ENCODE measurements at places on chromosomes 2 and 18.

DNA sequence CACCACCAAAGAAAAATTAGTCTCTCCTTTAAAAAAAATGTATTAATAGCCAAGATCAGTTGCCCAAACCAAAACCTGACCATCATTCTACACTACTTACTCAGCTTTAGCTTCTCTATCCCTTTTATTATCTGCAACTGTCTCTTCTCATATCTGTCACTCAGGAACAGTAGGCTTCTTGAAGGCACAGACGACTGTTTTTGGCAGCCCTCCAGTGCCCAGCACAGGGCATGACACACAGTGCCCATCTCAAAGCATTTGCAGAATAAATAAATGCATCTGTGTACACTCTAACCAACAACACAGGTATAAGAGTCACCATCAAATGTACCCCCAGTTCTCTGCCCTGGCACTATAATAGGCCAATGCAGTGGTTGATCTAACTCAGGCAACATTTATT is 117.2 kb downstream of the UXS1 start:
- DNase-seq, result no peak

DNA sequence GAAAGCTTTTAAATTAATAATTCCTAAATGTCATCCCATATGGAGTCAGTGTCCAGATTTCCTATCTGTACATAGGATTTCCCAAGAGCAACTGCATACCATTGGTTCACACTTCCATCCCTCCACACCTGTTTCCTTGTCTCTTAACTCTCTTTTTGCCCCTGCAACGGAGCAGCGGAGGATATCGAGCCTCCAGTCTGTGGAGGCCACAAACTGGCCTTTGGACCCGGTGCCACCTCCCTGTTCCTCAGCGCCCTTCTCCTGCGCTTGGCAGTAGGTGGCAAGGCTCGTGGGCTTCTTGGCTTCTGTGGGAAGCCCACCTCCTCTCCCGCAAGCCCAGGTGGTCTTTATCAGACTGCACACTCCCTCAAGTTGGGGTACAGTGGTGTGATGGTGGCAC is 23.8 kb upstream of the STK25 start:
- no peak for DNase-seq

- DNase-seq, result no peak
Measured at GRCh38 chr18:34947711-34948125, 93.5 kb upstream of the MAPRE2 start.

DNA sequence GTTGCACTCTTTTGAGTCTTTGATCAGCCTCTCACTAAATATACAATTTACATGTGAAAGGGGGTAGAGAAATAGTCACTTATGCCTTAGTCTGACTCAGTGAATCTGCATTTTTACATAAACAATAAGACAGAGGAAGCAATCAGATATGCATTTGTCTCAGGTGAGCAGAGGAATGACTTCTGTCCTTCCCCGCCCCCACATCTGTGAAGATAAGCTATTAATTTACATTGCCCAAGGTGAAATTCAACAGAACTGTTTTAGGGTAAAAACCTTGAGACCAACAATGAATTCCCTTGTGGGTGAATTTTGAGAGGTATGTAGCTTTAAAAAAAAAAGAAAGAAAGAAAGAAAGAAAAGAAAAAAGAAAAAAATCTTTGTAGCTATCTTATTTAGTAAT is 1302.9 kb upstream of the ACVR2A start:
- no peak for DNase-seq

- no peak for DNase-seq
Measured at GRCh38 chr2:209391776-209392401, 32.0 kb upstream of the MAP2 start.

GRCh38 chr18:75154259-75154658 is 54.7 kb downstream of the PTGR3 start:
- no peak for DNase-seq

DNA sequence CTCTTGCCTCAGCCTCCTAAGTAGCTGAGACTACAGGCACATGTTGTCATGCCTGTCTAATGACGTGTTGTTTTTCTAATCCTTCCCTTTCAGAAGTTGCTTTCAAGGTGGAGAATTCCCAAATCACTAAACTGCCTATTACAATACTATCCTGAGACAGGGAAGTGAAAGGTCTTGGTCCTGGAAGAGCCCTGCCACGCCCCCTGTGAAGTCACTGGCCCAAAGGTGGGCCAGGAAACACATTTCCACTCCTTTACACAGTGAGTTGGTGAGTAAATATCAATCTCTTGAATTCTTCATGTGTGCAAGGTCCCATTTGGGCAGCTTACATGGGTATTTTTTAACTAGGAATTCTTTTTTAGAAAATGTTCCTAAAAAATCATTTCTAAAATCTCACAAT is 150.1 kb downstream of the THADA start:
- DNase-seq, result no peak

DNA sequence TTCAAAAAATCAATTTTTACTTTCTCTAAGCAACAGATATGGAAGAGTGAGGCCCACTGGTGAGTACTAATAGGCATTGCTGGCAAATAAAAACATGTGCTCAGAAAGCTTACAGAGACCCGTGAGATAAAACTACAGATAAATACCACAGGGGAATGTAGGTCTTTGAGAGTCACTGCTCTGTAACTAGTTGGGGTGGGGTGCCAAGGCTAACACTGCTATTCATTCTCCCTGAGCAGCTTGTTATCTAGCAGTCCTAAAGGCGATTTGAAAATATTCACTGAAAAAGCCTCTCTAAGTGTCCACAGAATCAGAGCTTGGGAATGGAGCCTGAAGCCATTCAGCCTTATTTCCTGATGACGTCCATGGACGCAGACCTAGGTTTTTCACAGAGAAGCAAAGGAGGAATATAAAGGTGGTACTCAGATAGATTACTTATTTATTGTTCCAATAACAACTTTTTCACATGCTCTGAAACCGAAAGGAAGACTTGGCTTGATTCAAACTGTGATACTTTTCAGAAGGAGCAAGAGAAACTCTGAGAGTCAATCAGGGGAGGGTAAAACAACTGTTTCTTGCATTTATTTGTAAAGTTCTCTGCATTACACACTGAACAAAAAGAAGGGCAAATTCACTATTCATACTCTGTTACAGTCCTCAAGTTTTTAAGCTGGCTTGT is 188.4 kb downstream of the PPP1R1C start:
- DNase-seq, result no peak

DNA sequence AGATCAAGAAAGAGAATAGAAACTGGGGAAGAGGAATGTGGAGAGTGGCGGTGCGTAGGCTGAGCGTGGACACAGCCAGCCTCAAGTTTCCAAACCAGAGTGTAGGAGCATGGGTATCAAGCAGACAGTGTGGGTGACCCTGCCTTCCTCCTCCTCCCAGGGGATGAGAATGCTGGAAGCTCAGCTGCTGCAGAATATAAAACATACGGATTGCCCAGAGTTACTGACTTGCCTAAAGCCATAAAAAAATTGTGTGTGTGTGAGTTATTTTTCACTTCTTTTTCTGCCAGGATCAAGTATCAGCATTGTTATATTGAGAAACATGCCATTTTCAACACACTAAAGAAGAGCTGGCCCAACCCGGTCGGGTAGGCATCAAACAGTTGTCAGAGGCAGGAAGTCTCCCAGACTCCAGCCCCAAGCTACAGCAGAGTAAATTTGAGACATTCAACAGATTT is 333.3 kb upstream of the ACVR2A start:
- no peak for DNase-seq

DNA sequence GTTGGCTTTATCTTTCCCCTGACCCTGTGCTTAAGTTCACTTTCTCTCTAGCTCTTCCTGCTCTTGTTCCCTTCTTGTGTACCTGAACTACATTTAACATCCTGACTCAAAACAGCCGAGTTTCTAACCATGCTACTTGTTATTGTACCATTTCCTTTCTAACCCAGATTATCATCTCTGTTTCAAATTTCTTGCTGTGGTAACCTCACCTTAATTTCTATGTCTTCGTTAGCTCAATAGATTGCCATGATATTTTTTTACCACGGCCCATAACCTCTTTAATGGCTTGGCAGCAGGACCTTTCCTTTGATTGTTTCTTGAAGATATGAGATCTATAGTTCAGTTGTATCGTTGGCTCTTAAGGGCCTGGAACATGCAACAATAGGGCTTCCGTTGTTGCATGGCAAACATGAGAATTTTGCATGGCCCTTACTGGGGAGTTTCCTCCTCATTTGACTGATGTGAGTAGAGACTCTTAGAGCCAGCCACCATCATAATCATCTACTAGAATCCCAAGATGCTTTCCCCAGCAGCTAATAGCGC is 11.1 kb downstream of the CFAP36 start:
- no peak for DNase-seq

DNA sequence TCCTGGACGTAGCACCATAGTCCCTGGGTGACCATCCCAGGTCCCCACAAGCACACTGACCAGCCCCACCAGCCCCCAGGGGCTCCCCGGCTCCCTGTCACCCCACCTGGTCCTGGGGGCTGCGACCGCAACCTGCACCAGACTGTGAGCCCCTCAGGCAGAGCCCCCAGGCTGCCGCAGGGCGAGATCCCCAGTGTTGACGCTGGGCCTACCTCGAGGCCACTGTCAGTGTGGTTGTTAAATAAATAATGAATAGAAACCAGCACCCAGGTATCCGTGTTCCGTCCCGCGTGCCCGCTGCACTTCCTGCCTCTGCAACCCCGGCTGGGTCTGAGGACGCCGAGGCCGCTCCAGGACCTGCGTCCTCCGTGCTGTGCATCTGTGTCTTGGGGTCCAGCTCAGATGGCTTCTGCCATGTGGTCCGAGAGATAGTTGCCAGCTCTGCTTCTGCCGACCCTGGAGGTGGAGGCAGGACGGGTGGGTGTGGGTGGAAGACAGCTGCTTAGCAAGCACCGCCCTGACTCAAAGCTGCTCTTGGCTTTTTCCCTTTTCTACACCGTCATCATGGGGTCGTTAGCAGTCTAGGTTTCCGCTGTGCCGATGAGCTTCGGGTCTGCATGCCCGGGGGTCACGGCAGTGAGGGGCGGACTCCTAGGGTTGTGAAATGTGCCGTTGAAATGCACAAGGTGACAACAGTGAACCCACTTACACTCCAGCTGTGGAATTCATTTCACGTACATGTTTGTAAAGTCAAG is 74.2 kb downstream of the NFATC1 start:
- DNase-seq, result no peak

DNA sequence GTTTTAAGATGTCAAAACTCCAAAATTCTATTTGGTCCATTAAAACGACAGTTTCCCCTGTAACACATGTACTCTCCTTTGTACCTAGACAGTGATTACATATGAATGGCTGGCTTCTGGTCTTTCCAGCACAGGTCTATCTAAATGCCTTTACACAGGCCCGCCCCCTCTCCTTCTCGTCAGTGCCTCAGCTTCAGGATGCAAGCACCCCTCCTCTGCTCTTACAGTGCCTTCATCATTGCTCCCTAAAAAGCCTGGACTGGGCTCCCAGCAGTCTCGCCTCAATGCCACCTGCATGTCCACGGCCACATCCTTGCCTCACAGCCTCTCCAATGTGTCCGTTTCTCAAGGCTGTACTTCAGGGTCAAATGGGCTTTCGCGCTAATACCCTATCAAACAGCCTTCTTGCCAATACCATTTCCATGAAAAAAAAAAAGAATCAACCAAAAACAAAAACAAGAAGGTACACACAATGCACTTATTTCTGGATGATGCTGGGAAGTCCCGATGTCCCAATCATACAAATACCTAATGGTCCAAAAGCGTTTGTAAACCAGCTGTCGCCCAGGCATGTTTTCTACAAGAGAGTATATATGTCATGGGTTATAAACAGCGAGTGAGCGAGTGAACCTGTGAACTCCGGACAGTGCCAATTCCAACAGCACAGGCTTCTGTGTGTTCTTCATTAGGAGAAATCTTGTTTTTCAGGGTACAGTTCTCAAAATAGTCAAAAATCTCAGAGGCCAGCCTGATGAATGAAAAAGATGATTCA is 77.2 kb downstream of the EIPR1 start:
- DNase-seq, result no peak

DNA sequence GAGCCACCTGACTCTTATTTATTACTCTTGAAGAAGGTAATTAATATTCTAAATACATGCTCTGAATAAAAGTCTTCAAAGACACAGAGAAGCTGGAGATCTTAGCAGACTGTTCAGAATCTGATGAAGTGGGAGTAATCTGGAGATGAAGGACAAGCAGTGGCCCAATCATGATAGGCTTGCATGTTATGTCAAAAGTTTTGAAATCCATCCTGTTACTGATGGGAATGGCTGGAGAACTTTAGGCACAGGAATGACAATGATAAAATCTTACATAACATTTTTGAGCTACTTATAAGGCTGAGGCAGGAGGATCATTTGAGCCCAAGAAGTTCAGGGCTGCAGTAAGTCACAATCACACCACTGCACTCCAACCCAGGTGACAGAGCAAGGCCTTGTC is 2.4 kb upstream of the RIF1 start:
- DNase-seq, result no peak

DNA sequence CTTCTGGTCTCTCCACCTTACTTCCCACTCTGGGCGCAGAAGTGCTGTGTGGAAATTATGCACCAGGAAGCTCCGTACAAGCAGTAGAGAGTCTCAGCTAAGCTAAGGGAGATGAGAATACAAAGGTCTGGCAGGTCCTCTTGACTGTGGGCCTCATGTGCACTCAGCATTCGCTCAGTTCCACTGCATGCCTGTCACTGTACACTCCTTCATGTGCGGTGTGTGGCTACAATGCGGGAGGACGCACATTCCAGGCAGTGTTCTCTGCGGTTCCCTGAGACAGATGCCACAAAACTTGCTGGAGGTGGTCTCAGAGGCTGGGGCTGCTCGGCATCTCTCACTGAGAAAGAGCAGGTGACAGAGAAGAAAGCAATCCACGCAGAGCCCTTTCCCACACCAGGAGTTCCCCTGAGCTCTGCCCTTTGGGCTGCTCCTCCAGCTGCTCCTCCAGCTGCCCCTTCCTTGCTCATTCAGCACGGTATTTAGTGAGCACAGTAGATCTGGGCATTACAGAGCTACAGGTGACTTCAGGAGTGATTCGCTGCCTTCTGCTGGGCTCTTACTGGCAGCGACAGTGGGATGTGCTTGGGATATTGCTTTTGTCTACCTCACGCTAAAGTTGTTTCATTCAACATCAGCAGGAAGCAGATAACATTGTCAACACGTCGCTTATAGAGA is 176.6 kb downstream of the SH3RF3 start:
- DNase-seq, result no peak

DNA sequence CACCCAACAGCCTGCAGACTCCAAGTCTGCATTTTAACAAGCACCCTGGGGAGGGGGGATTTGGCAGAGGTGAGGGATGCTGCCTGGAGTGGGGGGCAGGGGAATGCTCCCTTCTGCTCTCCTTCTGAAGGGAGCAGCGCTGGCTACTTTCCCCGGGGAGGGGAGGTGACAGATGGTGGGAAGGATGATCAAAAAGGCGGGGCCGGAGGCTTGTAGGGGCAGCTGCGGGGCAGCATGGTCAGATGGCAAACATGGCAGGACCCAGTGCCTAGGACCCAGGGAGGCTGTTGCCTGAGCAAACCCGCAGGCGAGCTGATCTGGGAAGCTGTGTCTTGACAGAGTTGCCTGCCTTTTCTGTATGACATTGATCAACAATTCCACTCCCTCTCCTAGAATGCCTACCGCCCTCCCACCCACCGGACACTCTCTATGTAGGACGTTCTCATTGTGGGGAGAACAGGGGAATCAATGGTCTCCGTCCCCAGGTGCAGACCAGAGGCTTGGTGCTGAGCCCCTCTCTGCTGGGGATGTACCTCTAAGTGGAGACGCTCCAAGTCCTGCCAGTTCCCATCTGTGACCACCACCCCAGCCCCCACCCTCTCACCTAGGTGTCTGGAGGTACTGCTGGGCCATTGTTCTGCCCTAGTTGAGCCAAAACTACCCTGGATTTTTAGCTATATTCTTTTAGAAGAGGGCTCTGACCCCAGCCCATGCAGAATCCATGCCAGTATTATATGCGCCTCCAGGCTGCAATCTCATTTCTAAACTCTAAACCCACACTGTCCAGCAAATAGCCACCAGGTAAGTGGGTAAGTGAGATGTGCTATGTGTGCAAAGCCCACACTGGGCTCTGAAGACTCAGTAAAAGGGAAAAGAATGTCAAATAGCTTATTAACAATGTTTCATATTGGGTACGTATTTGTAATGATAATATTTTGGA is 89.7 kb upstream of the SEC11C start:
- no peak for DNase-seq
